Stimulated activated CD4-positive, alpha-beta T cell treated with anti-CD3 and anti-CD28 coated beads, Interleukin-12 subunit alpha, Interleukin-12 subunit beta, amount 100 ng/mL, for 48 hours (primary cell): ENCODE measurements at places on chromosomes 12 and 14.

- DNase-seq = no peak
Observed at GRCh38 chr14:29102266-29102665, 335.7 kb downstream of the FOXG1 start.

GRCh38 chr12:79776111-79776510 is 85.3 kb upstream of the PAWR start:
- no peak for DNase-seq

- no peak for DNase-seq
Observed at GRCh38 chr12:112768278-112768677, 23.3 kb upstream of the RPH3A start.

DNA sequence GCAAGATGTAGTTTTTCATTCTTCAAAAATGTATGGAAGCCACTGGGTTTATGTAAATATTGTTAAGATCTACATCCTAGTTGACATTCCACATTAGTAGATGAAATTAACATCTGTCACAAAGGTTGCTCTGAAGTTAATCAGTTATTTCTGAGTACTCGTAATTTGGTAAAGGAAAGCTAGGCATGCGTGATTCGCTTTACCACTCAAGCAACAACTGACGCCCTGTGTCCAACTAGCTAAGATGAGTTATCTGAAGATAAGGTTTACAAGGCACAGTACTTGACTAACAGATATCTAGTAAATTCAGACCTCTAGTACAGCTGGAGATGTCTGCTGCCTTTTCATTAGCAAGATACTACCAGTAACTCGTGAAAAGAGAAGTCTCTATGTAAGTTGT is 14.1 kb downstream of the PRKD1 start:
- DNase-seq = no peak

DNA sequence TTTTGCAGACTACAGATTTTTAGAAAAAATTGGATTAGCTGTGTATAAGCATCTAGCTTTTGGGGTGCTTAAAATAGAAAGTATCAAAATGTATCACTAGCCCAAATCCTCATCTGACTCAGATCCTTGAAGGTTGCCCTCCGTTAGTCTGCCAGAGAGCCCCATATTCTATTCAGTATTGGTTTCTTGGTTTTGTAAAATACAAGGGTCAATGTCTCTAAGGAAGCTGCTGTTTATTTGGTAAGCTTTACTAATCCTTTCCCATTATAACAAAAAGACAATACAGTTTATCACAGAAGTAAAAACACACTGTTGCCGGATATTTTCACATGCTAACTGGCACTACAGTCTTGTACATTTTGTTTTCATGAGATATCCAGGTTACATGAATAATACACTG is 92.8 kb upstream of the PTHLH start:
- no peak for DNase-seq

DNA sequence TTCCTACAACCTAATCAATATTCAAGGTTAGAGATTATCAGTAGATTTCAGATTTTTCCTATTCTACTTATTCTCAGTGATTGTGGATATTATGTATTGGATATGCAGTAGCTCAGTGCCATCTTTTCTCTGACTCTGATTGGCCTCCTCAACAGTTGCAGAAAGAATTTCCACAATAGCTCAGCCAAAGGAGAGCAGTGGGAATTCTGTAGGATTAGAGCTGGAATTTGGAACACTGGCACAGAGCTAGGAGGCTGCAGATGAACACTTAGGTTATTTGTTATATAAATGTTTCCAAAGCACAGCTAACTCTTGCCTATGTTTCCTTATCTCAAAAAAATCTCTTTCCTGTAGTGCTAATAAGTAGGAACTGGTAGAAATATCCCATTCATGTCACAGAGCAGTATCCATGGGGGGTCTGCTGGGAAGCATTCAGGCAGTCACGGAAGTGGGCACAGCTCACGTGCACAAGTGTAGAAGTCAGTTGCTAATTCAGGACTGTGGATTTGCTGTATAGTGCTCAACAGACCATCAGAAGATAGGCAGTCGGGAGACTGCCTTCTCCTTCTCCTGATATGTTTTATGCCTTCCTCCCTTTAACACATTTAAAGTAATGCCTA is 116.2 kb upstream of the TMEM260 start:
- DNase-seq = no peak

DNA sequence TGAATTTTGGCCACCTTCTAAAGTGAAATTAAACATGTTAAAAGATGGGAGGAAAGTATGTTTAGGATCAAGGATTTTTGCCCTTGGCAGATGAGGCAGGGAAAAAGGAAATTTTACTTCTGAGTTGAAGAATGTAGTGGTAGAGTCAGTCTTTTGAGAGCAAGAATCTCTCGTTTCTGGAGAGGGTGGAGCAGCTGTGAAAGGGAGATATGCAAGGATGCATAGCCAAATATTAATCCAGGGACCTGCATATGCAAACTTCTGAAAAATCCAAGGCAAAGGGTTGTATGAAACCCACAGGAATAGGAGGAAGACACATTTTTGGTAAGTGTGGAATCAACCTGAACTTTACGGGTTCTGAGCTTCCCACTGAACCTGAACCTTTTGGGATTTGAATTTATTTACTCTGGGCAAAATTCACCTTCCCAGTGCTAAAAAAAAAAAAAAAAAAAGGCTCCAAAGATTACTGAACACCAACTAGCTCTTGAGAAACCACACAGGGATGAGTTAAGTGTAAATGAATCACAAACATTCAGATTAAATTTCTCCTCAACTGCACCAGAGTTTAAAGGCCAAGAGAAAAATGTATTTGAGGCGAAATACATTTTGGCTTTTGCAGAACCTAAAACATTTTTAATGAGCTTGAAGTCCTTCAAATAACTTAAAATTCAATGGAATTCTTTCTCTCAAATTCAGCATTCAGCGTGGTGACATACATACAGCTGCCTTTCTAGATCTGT is 187.1 kb upstream of the CDKN3 start:
- DNase-seq = no peak

DNA sequence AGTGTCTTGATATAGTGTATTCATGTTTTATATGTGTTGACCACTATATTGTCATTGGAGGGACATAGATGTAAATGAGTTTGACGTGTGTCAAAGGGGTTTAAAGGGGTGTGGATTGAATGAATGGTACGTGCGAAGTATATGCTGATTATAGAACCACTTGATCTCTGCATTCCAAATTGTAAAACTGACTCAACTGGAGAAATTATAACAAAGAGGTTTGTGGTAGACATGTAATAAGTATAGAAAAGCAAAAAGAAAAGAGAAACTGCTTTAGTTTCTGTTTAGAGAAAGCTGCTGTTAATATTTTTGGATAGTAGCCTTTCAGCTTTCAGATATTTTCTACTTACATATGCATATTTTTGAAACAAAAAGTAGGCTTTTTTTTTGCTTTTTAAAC is 8.9 kb upstream of the MYRFL start:
- DNase-seq = no peak

GRCh38 chr14:19771895-19772430 is 1.3 kb upstream of the OR4M1 start:
- DNase-seq = no peak

- DNase-seq = no peak
Observed at GRCh38 chr14:32738206-32738871, 200.3 kb upstream of the NPAS3 start.

DNA sequence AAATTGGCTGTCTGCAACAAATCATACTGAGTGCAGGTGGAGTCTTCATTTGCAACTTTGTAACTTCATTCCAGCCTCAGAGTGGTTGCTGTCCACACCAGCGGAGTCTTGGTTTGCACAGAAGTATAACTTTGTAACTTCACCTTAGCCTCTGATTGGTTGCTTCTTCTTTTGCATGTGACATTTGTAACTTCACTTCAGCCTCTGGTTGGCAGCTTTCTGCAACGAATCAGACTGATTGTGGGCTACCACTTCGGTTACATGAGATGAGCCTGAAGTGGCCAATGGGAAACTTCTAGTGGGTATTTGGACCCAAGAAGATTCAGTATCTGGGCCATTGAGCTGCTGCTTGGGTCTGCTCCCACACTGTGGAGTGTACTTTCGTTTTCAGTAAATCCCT is 17.8 kb downstream of the RASSF8 start:
- DNase-seq = no peak
